HTR-8/SVneo (cell line): ENCODE measurements at places on chromosomes 2 and 18.

- no peak for DNase-seq
These were observed 75.7 kb downstream of the POU3F3 start for GRCh38 chr2:104929663-104930062.

- no peak for DNase-seq
These were observed 3.7 kb downstream of the ODC1 start for GRCh38 chr2:10444463-10444862.

GRCh38 chr2:166972002-166972401, 83.7 kb downstream of the XIRP2 start:
- no peak for DNase-seq

- no peak for DNase-seq
These were observed 783 bp downstream of the BUB1 start for GRCh38 chr2:110677080-110677479.

GRCh38 chr2:102637358-102637757, 18.0 kb downstream of the SLC9A2 start:
- no peak for DNase-seq

DNA sequence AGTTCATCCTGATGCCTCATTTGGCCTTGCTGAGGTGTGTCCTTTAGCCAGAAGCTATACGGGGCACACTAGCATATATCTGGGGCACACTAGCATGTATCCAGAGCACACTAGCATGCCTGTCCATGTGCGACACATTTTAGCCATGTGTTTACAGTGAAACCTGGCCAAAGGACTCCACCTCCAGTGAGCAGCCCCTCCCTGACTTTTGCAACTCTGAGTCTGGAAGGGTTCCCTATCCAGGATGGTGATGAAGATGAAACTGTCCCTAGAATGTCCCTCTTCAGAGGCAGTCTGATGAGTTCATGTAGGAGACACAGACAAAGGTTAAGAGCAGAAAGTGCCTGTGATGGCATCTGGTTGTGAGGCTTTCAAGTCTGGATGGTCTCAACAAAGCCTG, 61.4 kb upstream of the LGALSL start:
- DNase-seq, result no peak

DNA sequence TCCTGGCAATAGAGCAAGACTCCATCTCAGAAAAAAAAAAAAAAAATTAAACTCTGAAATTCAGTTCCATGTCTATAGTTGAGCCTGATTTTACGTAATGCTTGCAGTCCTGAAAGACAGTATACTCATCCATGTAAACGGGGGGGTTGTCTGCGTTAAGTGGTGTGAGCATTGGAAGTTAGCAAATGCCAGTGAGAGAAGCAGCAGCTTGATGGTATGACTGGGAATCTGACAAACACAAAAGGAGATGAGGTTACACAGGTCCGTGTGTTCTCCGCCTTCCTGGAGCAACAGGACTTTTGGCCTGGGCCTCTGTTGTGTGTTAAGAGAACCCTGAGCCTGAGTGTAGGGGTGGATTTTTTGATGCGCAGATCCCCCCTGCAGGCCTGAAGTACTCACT, 82.9 kb downstream of the PRKCE start:
- DNase-seq, result no peak

GRCh38 chr2:237835372-237835771, 24.1 kb upstream of the RAMP1 start:
- no peak for DNase-seq

DNA sequence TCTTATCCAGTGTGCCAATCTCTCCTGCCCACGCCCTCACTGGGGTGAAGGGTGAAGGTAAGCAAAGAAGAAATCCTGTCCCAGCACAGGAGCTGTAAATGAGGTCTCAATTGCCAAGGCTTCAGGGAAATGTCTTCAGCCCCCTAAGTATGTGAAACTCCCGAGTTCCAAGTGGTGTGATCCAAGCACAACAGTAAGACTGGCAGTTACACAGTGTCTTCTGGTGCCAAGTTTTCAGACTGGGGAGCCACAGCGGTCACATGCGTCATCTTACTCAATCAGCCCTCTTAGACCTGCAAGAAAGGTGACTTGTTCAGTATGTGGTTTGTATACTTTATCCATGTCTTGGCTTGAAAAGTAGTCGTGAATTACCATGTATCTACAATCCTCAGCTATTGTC, 55.0 kb upstream of the SPRED2 start:
- DNase-seq, result no peak

DNA sequence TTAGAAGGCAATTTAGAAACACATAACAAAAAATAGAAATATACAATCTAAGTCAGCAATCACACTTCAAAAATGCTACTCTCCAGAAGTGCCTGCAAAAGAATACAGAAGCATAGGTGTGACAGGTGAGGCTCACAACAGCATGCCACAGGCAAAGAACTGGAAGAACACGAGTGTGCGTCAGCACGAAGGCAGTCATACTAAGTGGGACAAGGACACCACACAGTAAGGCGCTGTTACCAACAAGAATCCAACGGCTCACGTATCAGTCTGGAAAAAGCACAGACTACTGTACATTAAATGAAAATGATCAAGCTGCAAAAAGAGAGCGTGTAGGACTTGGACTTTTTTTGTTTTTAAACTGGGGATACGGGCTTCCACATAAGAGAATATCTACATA, 18.7 kb downstream of the HDLBP start:
- no peak for DNase-seq

GRCh38 chr18:59715445-59715844, 18.2 kb upstream of the CCBE1 start:
- no peak for DNase-seq

DNA sequence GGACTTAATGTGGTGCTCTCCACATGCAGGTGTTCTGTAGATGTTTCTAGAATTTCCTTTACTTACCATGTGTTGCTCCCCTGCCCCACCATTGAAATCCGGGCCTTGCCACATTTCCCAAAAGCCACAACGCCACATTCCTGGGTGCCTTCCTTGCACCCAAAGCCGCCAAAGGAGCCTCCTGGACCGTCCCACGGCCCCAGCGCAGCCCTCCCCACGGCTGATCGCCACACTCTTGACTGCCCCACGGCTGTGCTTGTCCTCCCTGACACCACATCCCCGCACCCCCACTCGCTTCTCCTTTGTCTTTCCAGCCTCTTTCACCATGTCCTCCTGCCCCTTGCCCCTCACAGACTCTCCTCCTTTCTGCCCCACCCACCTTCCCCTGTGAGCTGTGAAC, 40.2 kb upstream of the CHMP1B start:
- no peak for DNase-seq

DNA sequence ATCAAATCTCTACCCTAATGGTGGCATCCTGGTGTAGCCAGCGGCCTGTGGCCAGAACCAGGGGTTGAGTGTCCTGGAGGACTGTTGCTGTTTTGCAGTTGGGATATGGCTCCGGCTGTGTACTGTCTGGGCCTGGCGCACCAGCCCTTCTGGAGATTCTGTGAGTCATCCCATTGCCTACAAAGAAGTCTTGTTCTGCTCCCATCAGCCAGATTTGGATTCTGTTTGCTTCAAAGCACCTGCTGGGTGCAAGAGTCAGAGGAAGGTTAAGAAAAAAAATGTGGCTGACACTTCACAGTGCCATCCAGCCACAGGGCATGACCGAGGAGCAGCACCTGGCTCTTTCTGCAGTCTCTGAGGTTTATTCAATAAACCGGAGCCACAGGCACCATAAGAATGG, 41.0 kb upstream of the ASAP2 start:
- no peak for DNase-seq

- no peak for DNase-seq
These were observed 132.3 kb upstream of the CRIM1 start for GRCh38 chr2:36223259-36223658.

- DNase-seq, result no peak
These were observed 49.9 kb downstream of the CXCR4 start for GRCh38 chr2:136067897-136068580.

DNA sequence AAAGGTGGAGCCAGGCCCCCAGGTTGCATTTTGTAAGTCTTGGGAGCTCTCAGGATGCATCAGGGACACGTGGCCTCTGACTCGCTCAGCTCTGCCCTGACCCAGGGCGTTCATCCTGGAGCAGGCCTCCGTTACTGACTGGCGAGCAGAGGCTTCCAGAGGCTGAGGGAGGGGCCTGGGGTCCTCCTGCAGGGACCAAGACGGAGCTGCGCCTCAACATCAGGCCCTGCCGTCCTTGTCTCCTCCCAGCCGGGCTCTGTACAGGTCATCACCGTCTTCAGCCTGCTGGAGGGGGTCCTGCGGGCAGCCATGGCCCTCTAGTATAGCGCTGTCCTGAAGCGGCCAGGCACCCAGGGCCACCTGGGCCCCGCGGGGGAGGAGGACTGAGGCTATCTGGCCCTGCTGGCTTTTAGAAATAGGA, 10.2 kb upstream of the ALPP start:
- no peak for DNase-seq

DNA sequence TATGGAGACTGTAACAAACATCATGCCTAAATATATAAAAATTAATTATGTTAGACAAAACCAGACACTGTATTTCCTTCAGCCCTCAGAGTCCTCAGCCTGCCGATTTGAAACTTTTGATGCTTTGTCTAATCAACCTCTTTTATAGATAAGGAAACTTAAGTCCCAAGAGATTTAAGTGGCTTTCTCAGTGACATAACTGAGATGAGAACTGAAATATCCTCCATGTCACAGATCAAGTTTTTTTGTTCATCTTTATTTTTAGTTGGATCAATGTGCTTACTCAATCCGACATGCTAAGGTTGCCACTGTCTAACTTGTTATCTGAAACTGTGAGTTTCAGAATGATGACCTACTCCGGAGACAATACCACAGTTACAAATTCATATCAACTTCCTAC, 72.3 kb downstream of the BARD1 start:
- no peak for DNase-seq

DNA sequence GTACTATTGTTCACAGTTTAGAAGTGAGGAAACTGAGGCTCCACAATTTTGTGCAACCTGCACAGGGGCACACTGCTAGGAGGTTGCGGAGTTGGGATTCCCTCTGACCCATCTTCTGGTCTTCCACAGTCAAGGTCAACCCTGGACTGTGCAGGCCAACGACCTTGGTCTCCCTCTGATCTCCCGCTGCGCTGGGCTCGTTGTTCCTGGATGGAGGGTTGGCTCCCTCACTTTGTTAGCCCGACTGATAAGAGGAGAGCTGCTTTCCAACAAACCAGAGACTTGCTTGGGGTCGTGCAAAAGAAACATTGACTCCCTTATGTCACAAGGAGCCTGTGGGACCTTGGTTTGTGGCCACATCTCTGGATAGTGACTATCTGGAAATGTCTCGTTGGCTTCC, 187.6 kb downstream of the MYCN start:
- no peak for DNase-seq

DNA sequence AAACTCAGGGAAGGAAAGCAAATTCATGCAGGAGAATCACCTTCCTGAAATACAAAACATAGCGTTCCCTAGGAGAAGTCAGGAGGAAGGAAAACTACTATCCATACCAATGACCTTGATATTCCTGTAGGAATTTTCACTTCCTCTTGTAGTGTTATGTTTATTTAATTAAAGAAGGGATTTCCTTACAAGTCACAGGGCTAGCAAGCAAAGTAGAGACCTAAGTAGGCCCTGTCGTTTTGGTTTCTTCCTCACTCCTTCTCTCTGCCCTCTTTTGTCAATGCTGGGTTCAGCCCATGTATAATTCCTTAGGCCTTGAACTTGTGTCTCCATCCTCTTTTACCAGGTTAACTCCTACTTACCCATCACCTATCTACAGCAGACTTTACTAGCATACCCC, 435.2 kb upstream of the LRATD1 start:
- DNase-seq, result no peak

- no peak for DNase-seq
These were observed 7.6 kb downstream of the CNDP1 start for GRCh38 chr18:74541703-74542555.

DNA sequence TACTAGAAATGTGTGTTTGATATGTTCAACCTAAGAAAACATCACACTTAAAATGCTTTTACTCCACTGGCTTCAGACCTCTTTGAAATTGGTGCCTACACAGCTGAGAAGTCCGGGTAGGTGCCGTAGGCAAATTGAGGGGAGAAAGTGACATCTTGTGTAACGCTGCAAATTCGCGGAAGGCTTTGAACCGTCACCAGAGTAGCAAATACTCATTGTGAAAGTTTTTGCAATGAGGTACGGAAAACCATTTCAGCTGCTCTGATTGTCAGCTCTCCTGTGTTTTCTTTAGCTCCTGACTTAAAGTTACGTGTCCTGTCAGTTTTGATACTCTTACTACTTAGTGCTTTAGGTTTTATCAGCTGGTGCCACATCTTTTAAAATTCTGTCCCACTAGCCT, 224.5 kb downstream of the FAM210A start:
- no peak for DNase-seq

- DNase-seq, result peak; percentile 6
These were observed 200.4 kb downstream of the CTNNA2 start for GRCh38 chr2:79713131-79713785.

- no peak for DNase-seq
These were observed 103.0 kb downstream of the TRIB2 start for GRCh38 chr2:12819721-12820120.

DNA sequence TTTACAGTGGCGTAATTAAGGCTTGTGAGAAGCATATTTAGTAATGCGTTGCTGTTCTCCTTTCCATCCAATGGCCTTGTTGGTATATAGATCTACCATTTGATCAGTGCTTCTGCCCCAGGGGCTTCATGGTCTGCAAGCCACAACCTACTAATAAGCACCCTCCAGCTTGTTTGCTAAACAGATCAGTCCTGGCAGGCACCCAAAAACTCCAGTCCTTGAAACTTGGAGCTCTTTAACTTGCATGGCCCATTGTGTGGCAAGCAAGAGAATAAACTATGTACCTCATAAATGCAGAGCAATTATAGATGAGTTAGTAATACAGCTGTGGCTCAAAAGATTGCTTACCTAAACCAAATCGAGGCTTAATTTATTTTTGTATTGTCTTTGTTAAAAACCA, 158.5 kb downstream of the FTCDNL1 start:
- DNase-seq, result no peak

- peak; percentile 36 for DNase-seq
These were observed 1.6 kb downstream of the SPRED2 start for GRCh38 chr2:65430603-65431420.

DNA sequence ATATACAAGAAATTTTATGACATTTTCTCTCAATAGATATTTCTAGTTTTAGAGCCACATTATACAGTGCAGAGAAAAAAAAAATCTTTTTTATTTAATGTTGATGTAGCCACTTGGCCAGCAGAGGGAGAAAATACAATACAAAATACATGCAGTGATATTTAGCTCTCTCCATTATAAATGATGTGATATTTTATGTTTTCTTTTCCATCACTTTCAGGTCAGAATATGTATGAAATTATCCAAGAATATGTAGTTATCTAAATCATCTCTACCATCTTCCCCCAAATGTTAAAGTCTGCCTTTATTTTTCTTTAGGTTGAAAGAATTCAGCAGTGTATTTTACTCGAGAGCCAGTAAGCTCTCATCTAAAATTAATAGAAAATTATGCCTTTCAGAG, 533.6 kb upstream of the FSHR start:
- no peak for DNase-seq

DNA sequence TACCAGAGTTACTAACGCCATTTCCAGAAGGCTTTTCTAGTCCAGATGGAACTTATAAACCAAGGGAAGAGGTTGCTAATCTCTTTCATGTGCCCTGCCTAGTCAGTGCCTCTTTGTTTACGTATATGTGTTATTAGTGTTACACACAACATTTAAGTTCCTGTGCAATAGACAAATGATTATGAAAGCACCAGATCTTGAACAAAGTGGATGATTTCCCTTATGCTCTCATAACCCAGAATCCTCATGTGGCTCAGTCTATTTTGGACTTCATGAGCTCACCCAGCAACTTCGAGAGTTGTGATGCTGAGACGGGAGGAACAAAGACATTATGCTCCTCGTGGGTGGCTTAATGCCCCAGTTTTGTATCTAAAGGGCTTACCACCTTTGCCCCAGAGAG, 214.4 kb upstream of the SP5 start:
- DNase-seq, result no peak

GRCh38 chr2:226575928-226576327, 223.7 kb downstream of the IRS1 start:
- DNase-seq, result no peak
